Gastrocnemius medialis (tissue), 4 donors: ENCODE measurements at places on chromosomes 12 and 14. TPM values are rescaled to one million over a fixed set of nuclear protein-coding genes. Genes with fewer than 3 reads are reported as not detected.

DNA sequence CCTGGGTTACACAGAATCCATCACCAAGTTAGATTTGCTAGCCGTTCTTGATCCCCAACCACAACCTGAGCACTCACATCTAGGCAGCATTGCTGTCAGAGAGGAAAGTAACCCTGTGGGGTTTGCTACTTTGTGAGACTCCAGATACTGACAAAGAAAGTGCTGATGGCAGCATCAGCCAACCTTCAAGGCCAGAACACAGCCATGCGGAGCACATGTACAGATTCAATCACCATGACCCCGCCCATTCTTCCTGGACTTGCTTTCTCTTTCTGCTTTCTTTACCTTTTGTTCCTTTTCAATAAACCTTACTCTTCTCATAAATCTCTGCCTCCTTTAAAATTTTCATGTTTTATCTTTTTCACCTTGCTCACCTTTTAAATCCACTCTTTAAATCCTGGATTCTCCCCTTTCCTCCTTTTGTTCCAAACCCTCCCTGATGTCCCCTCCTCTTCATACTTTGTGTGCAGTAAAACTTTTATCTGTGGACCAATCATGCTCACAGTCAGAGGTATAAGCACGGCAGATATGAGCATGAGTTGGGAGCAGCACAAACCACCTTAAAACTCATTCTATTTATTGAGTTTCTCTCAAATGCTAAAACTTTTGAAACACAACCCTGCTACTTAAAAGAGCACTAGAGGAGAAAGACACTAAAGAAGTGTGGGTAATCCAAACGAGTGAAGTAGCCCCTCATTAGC is 21.9 kb upstream of the CERS5 start:
- DNase-seq = no peak

DNA sequence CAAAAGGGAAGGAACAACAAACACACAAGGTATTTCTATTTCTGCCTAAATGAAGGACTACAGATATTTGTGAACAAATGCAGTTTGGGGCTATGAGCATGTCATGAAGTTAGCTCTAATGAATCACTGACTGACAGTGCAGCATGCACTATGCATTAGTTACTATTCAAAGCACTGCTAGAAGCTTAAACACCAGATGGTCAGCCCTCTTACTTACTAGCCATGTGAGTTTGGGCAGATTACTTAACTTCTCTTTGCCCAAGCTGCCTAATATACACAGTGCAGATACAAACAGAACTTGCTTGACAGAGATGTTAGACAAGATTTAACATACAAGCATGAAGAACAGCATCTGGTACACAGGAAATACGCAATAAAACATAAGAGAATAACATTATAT is 96.0 kb downstream of the ATXN2 start:
- no peak for DNase-seq

AHNAK2 gene
- 8.6 TPM for total RNA-seq

GRCh38 chr12:22610131-22610530 is 14.8 kb upstream of the ETNK1 start:
- DNase-seq = no peak

- DNase-seq = no peak
Observed at GRCh38 chr12:29102741-29103140, 46.3 kb upstream of the FAR2 start.

- DNase-seq = no peak
Observed at GRCh38 chr14:93086441-93087055, 29.2 kb downstream of the ITPK1 start.

DNA sequence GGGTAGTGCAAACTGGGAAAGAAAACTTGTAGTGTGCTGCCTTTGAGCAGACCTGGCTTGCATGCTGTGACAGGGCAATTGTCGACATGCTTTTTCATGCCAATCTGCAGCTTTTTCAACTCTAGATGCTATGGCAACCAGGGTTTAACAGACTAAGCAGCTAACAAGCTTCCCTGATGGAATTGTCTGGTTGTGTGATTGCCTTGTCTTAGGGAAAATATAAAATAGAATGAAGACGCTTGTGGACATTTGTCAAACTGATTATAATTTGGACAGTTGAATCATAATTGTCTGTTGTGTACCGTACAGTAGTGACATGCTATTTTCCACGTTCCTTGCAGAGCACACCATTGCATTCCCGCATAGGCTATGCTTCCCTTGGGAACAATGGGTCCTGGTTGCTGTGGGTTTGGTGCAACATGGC is 113.0 kb downstream of the FOXG1 start:
- DNase-seq = no peak

- DNase-seq = no peak
Observed at GRCh38 chr14:54554401-54554800, 12.5 kb upstream of the SAMD4A start.

DNA sequence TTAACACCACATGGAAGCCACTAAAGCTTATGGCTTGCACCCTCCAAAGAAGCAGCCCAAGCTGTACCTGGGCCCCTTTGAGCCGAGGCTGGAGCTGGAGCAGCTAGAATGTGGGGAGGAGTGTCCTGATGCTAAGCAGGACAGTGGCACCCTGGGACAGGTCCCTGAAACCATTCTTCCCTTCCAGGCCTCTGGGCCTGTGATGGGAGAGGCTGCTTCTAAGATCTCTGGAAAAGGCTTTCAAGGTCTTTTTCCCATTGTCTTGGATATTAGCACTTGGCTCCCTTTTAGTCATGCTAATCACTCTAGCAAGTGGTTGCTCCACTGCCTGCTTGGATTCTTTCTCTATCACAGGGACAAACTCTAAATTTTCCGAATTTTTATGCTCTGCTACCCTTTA is 40.9 kb downstream of the OSBPL8 start:
- DNase-seq = no peak

ADAM21 gene
- total RNA-seq = not detected

DNA sequence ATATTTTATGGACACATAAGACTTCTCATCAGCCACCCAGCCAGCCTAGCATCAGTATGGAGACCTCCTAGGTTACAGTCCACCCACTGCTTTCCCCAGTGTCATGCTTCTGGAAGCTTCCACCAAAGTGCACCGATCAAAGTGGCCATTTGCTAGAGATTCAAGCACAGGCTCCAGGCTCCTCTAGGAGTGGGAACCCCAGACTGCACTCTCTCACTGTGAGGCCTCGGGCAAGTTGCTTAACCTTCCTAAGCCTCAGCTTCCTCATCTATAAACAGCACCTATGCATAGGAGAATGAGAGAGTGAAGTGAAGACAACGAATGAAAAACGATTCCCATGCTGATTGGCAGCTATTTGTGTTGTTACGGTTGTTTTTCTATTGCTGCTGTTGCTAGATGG is 94.4 kb downstream of the DICER1 start:
- no peak for DNase-seq

AICDA gene
- total RNA-seq = not detected

GRCh38 chr14:95467657-95468056 is 48.8 kb downstream of the SYNE3 start:
- no peak for DNase-seq

DNA sequence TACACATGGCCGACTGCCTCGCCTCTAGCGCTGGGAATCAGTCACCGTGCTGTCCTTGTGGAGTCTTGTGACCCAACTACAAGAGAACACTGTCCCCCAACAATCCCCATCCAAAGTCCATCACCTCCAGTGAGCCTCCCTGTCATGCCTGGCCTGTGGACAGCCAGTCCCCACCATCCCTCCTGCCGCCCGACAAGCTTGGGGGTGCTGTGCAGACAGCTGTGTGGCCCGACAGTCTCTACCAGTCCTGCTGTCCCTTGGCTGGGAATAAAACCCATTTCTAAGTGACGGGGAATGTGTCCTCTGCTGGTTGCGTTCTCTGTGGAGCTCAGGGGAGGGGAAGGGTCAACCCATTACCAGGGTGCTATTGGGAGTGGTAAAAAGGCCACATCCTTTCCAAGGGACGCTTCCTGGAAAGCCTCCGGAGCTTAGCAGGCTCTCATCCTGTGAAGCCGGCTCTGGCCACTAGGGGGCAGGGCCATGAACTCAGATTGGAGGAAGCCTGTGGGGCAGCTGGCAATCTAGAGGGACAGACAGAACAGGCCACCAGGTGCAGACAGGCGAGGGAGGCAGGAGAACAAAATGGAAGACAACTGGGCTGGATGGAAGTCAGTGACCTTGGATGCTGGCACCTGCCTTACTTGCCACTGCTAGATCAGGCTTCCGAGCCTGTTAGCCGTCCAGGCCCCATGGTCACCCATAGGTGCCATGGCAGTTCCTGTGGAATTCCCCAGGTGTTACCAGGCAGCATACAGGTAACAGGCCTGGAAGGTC is 12.0 kb upstream of the BLTP3B start:
- no peak for DNase-seq

DNA sequence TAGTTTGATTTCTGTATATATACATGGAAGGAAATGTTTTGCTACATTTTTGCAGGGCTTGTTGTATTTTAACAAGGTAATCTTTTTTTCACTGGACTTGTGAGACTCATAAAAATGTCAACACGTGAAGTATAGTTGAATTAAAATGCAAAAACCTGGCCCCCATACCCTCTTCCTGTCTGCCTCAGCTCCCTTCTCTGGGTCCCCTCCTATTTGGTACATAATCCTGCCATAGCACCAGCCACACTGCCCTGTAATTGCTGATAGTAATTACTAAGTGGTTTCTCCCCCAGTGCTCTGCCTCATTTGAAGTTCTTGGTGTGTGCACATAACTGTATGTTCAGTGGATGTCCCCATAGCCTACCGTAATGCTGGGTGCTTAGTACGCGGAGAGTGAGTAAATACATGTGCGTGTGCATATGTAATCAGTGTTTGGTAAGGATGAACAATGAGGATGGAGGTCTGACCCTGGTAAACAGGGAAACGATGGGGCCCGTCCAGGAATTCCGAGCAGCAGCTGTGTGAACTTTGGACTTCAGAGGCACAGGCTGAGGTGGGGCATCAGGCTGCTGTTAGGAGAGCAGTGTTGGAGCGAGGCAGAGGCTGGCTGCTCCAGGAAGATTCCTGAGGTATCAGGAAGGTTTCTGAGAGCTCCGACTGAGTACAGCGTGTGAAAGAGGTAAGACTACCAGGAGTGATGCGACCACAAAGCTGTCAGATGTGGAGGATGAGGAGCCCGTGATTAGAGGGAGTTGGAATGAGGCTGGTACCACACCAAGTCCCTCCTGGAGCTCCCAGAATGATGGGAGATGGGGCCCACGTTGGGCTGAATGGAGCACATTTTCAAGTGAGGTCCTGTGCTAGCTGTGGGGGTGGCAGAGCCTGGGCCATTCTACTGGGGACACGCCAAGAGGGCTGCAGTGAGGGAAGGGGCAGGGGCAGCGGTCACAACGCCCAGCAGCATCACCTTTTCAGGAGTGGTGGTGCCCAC is 106.8 kb downstream of the PELI2 start:
- DNase-seq = no peak

DNA sequence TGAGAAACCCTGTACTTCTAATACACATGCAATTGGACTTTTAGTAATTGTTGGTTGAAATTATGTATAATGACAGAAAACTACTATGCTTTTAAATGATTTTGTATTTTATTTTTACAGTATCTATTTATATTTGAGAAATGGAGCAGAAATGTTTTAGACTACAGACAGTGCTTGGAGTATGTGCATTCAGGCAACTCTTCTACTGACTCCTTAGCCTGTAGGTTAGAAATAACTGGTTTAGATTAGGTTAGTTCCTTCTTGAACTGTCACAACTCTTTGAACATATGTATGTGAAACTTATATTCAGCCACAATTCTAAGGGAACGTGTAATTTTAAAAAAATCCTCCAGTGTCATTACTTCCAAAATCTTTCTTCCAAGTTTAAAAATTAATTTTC is 1.7 kb downstream of the FGFR1OP2 start:
- DNase-seq = no peak

SLC25A47 gene
- 0.46 TPM for total RNA-seq
